ENCODE measurements at places on chromosomes 6 and 20. TPM values are rescaled to one million over a fixed set of nuclear protein-coding genes. Genes with fewer than 3 reads are reported as not detected.

DNA sequence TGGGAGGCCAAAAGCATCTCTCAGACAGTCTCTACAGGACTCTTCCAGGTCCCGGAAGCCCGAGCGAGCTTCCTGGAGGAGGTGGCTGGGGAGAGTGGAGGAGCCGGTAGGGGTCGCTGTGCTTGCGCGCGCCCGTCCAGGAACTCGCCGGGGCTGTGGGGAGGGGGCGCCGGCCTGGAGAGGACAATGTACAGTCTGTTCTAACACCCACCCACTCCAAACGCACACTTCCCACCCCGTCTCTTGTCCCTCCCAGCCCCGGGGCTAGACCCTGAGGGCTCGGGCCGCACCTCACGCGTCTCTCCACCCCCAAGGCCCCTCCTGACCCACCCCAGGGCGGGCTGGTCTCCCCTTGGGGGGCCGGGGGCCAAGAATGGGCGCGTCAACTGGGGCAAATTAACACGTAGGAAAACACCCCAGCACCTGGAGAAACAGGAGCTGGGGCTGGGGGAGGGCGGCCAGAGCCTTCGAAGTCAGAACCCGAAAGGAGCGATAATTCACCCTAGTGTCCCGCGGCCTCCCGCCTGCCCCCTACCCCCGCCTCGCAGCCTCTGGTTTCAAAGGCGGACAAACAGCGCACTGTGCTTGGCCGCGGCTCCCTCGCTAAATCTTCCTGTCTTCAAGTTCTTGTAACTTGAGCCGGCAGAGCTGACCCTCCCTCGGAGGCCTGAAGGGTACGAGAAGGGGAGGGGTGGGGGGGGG, 103.2 kb upstream of the FOXP4 start:
- no peaks in the 10 kb centered on the region for H3K4me1 ChIP-seq
- no peak overlapping the region for H3K4me3 ChIP-seq
- DNase-seq = peak; percentile 69
- H3K27ac ChIP-seq = no peak overlapping the region
- H3K36me3 ChIP-seq = no peaks in the 10 kb centered on the region

DNA sequence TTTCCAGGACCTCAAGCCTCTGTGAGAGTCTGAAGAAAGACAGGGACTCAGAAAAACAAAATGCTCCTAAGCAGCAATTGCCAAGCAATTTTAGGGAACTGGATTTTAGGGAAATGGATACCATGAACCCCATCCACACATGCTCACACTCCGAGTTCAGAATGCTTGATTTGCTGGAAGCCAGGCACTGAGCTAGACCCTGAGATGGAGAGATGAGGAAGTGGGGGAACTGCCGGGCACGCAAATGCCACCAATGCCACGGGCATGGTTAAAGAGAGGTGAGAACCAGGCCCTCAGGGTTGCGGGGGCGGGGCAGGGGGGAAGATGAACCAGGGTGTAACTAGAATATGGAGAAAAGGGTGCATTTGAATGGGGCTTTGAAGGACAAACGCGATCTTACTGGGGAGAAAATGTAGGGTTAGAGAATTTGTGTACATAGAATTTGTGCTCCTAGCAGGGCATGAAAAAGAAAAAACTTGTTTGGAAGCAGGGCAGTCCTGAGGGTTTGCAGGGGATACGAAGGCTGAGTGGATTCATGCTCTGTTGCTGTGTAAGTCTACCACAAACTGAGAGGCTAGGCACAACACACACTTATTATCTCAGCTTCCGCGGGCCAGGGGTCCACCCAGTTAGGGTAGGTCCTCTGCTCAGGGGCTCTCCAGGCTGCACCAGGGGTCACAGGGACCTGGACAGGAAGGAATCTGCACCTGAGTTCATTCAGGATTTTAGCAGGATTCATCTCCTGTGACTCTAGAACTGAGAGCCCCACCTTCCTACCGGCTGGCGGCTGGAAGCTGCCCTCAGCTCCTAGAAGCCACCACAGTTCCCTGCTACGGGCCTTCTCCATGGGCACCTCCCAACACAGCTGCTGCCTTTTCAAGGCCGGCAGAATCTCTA, 108.0 kb downstream of the SNX5 start:
- no peaks in the 10 kb centered on the region for H3K36me3 ChIP-seq
- no peak overlapping the region for H3K27ac ChIP-seq

The RNF182 gene
- 8.0 TPM for polyA plus RNA-seq

- H3K27me3 ChIP-seq = no peaks in the 10 kb centered on the region
- no peak overlapping the region for H3K27ac ChIP-seq
- H3K36me3 ChIP-seq = no peaks in the 10 kb centered on the region
Observed at GRCh38 chr20:57501461-57502335, 23.2 kb downstream of the CTCFL start.

The SLC44A4 gene
- polyA plus RNA-seq = 0.26 TPM

- no peak overlapping the region for H3K4me3 ChIP-seq
- no peaks in the 10 kb centered on the region for H3K27me3 ChIP-seq
- H3K36me3 ChIP-seq = no peaks in the 10 kb centered on the region
- H3K4me1 ChIP-seq = no peaks in the 10 kb centered on the region
Observed at GRCh38 chr6:114158411-114158810, 184.4 kb downstream of the HS3ST5 start.

GRCh38 chr20:44070139-44070900, 116.7 kb downstream of the JPH2 start:
- DNase-seq = no peak
- no peaks in the 10 kb centered on the region for H3K27me3 ChIP-seq
- 0 out of 2 replicates have a peak, but pooled peaks cover 9% of the 10 kb centered on the region for H3K4me1 ChIP-seq
- H3K4me3 ChIP-seq = no peak overlapping the region

The PM20D2 gene
- 6.2 TPM for polyA plus RNA-seq

DNA sequence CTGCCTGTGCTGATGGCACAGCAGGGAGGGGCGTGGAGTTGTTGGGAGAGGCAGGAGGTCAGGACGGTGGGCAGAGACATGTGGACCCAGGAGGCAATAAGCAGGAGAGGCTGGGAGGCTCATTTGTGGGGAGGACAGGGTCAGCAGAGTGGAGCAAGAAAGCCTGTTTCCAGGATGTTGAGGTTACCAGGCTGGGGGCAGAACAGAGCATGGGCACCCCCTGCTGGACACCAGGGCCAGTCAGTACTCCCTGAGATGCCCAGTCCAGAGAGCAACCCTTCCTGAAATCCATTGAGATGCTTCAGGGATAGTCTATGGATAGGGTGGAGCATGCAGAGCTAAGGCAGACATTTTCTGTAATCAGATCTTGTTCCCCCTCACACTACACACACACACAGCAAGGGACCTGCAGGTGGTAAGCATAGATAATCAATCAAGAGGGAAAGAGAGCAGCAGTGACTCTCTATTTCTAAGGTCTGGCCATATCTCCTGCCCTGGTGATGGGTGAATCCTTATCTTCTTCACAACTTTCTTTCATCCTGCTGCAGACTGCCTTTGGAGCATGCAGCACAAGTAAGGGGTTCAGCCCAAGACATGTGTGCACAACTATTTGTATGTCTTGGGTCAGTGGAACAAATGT, 41.7 kb downstream of the MOCS1 start:
- H3K4me3 ChIP-seq = no peak overlapping the region
- no peaks in the 10 kb centered on the region for H3K36me3 ChIP-seq
- no peaks in the 10 kb centered on the region for H3K27me3 ChIP-seq
- peaks cover 7% of the 10 kb centered on the region for H3K4me1 ChIP-seq
- no peak overlapping the region for H3K27ac ChIP-seq
- DNase-seq = peak; percentile 85

GRCh38 chr6:36822506-36823269, 16.6 kb downstream of the CPNE5 start:
- no peak overlapping the region for H3K27ac ChIP-seq
- H3K4me1 ChIP-seq = peaks cover 6% of the 10 kb centered on the region
- DNase-seq = no peak
- H3K36me3 ChIP-seq = no peaks in the 10 kb centered on the region
- H3K4me3 ChIP-seq = no peak overlapping the region
- H3K27me3 ChIP-seq = no peaks in the 10 kb centered on the region

GRCh38 chr6:145789443-145789842, 25.2 kb downstream of the FBXO30 start:
- H3K4me1 ChIP-seq = no peaks in the 10 kb centered on the region
- H3K27ac ChIP-seq = no peak overlapping the region
- peaks cover 13% of the 10 kb centered on the region for H3K36me3 ChIP-seq
- DNase-seq = no peak
- H3K27me3 ChIP-seq = no peaks in the 10 kb centered on the region
- no peak overlapping the region for H3K4me3 ChIP-seq

DNA sequence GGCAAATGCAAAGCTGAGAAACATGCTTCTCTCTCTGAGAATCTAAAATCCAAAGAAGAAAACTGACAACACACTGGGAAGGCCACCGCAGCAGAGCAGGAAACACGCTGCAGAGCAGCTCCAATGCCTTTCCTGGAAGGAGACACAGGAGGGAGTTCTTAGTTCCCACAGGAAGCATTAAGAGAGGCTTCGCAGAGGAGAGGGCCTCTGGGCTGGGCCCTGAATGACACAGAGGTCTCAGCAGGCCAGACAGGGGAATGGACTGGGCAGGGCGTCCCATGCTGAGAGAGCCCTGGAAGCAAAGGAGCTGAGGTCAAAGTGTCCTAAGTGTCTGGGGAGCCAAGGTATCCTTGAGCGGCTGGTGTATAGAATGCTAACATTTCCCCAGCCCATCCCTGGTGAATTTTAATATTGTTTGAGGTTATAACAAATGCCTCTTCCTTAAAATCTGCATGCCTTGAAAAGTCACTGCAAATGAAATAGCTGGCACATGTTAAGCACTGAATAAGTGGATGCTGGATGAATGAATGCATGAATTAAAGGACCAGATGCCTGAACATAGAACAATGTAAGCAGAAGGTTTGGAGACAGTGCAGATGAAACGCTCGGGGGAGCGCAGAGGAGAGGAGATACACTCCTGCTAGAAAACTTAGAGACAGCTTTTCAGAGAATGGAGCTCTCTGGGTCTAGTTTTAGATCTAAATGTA, 110.0 kb upstream of the SYNDIG1 start:
- H3K27me3 ChIP-seq = no peaks in the 10 kb centered on the region
- H3K27ac ChIP-seq = no peak overlapping the region
- DNase-seq = no peak
- H3K4me1 ChIP-seq = no peaks in the 10 kb centered on the region
- no peak overlapping the region for H3K4me3 ChIP-seq

The TMEM244 gene
- 3.8 TPM for polyA plus RNA-seq

The CTAGE9 gene
- polyA plus RNA-seq = not detected

- peak overlapping the region; percentile 53 for H3K27ac ChIP-seq
- no peaks in the 10 kb centered on the region for H3K27me3 ChIP-seq
- H3K4me1 ChIP-seq = no peaks in the 10 kb centered on the region
- no peak for DNase-seq
Observed at GRCh38 chr6:132190097-132190814, 211.0 kb downstream of the MOXD1 start.

GRCh38 chr6:66558189-66558588, 851.2 kb upstream of the EYS start:
- no peaks in the 10 kb centered on the region for H3K27me3 ChIP-seq
- no peaks in the 10 kb centered on the region for H3K36me3 ChIP-seq
- DNase-seq = no peak
- no peak overlapping the region for H3K4me3 ChIP-seq
- no peaks in the 10 kb centered on the region for H3K4me1 ChIP-seq
- no peak overlapping the region for H3K27ac ChIP-seq

GRCh38 chr6:140879946-140880345, 1252.8 kb upstream of the GJE1 start:
- no peaks in the 10 kb centered on the region for H3K36me3 ChIP-seq
- H3K4me3 ChIP-seq = no peak overlapping the region
- H3K27me3 ChIP-seq = no peaks in the 10 kb centered on the region
- DNase-seq = no peak

DNA sequence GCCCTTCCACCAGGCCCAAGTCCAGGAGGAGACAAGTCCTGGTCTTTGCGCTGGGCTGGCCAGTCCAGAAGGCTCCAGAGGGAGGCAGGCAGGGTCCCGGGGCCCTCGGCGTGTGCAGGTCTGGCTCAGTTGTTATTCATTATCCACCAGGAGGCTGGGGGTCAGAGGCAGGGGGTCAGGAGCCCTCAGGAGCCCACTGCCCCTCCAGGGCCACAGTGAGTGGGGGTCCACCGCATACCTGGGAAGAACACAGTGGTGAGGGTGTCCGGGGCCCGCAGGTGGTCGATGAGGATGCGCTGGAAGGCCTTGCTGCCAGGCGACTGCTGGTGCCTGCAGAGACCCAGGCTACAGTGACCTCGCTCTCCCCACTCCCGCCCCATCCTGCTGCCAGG, 4.4 kb upstream of the C20orf144 start:
- no peaks in the 10 kb centered on the region for H3K27me3 ChIP-seq
- peak; percentile 19 for DNase-seq
- H3K36me3 ChIP-seq = peaks cover 7% of the 10 kb centered on the region
- no peaks in the 10 kb centered on the region for H3K4me1 ChIP-seq

GRCh38 chr6:111732390-111732789, 126.7 kb upstream of the TRAF3IP2 start:
- H3K4me3 ChIP-seq = no peak overlapping the region
- no peak overlapping the region for H3K27ac ChIP-seq
- H3K36me3 ChIP-seq = peaks cover 4% of the 10 kb centered on the region
- peaks cover 9% of the 10 kb centered on the region for H3K4me1 ChIP-seq
- no peaks in the 10 kb centered on the region for H3K27me3 ChIP-seq

GRCh38 chr6:131629651-131630050, 1.6 kb upstream of the MED23 start:
- no peak overlapping the region for H3K27ac ChIP-seq
- H3K27me3 ChIP-seq = no peaks in the 10 kb centered on the region
- no peak for DNase-seq

The CST7 gene
- 0.08 TPM for polyA plus RNA-seq

DNA sequence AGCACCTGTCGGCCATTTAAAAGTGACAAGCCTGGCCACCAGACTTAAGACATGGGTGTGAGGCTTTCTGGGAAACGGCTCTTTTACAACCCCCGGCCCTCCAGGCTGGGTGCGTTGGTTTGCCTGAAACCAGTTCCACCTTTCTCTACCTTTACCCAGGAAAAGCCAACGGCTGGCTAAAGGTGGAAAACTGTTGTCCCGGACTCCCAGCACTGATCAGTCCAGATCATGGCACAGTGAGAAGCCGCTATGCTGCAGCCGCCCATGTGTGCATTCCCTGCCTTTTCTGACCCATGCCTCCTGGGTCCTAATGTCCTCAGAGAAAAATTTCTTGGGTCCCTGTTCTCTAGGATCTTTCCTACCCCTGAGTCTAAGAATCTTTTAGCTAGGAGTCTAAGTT, 655.7 kb upstream of the HS3ST5 start:
- H3K4me3 ChIP-seq = no peak overlapping the region
- H3K27ac ChIP-seq = no peak overlapping the region
- H3K36me3 ChIP-seq = no peaks in the 10 kb centered on the region
- no peak for DNase-seq
- no peaks in the 10 kb centered on the region for H3K4me1 ChIP-seq

- no peak overlapping the region for H3K4me3 ChIP-seq
- no peaks in the 10 kb centered on the region for H3K27me3 ChIP-seq
- no peaks in the 10 kb centered on the region for H3K36me3 ChIP-seq
- H3K27ac ChIP-seq = peak overlapping the region; percentile 46
- no peak for DNase-seq
- no peaks in the 10 kb centered on the region for H3K4me1 ChIP-seq
Observed at GRCh38 chr6:155117785-155118184, 122.7 kb downstream of the TIAM2 start.

The ASIP gene
- 0.15 TPM for polyA plus RNA-seq

The DNMT3B gene
- polyA plus RNA-seq = 2.4 TPM
